ENCODE measurements at places on chromosomes 1 and 21.

- DNase-seq: no peak
These were observed 27.7 kb upstream of the SPOCD1 start for GRCh38 chr1:31843506-31843905.

- peak; percentile 34 for DNase-seq
These were observed 39.3 kb downstream of the MTARC1 start for GRCh38 chr1:220825819-220826551.

DNA sequence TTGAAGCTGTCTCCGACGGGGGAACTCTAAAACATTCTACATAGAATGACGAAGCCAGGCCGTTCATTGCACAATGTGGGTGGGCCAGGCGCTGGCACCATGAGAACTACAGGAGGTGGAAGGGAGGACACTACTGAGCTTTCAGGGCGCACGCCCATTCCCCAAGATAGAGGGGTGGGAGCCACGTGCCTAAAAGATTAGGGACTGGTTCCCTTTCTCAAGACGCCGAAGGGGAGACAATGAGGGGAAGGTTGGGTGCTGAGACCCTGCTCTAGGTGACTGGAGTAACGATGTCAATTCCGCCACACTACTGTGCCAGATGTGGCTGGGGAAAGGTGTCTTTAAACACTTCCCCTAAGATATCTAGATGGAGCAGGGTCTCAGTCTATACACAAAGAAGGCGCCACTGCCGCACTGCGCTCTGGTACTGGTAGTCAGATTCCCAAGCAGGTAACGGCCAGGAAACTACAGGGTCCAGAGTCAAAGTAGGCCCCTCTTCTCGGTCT lies 782 bp downstream of the CSDE1 start:
- peak; percentile 60 for DNase-seq

GRCh38 chr1:41496080-41497055 lies 11.9 kb upstream of the EDN2 start:
- DNase-seq: peak; percentile 96
